ENCODE measurements at places on chromosomes 6 and 20.
A peak's percentile ranks its signal among the peaks of the same experiment; 100 is the strongest.

DNA sequence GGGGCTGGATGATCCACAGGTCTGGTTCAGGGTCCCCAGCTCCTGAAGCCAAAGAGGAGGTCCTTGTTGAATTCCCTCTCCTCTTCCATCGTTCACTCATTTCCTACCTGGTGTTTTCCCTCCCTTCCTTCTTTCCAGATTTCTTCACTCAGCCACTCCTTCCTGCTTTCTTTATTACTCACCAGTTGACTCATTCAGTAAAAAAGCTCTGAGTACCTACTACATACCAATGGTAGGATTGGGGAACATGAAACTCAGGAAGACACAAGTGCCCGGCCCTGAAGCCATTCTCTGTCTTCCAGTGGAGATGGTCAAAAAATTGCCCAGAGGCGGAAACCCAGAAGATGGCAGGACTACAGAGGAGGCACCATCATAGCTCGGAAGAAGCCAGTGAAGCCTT lies 11.9 kb upstream of the NSFL1C start:
- DNase-seq: peak; percentile 42

- no peak for DNase-seq
Observed at GRCh38 chr6:168949981-168950857, 303.4 kb downstream of the THBS2 start.

DNA sequence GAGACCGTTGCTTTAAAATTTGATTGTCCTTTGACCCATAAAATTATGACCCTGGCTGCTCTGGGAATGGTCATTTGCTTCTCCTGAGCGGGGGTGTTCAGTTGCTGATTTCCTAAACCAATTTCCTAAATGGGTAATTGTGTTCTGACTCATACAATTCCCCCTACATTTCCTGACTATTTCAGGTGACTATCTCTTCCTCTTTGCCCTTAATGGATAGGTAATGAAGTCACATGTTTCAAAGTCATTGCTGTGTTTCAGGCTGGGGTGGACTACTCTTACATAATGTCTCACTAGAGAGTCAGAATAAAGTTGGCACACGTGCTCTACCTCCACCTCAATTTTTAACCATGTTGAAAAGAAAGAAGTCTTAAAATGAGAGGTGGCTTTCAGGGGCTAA lies 109.8 kb downstream of the DOK5 start:
- peak; percentile 50 for DNase-seq

DNA sequence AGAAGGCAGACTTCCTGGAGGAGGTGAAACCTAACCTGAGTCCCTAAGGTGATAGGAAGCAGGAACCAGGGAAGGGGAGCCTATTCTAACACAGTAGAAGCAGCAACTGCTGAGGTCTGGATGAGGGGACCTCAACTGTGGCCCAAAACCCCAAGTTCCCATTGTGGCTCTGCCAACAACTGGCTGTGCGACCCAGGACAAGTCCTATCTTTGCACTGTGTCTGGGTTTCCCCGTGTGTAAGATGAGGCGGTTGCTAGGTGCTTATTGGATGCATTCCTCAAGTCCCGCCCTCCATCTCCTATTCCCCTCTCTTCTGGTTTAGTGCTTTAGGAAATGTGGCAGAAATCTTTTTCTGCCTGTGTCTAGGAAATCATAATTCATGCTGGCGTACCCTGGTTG lies 52.2 kb upstream of the TTPAL start:
- no peak for DNase-seq

- DNase-seq: no peak
Observed at GRCh38 chr6:31293343-31293742, 21.5 kb upstream of the HLA-C start.

DNA sequence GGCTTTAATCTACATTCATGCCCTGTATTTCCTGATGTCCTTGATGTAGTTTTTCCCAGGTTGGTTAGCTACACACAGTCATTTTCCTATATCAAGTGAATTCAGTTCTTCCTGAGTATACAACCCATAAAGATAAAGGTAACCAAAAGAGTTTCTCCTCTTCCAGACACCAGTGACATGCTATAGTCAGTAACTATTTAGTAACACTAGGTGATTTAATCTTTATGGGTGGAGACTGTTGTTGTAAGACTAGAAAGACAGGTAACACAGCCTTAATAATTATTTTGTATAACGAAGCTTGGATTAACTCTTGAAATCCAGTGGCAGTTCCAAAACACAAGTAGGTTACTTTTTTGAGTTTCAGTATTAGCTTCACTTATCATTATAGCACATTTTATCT lies 17.6 kb downstream of the MCUR1 start:
- DNase-seq: no peak

GRCh38 chr6:149648148-149649145 lies at the start of gene KATNA1:
Gene KATNA1, minus strand, starts transcription at chr6:149648714. Its CDS starts 10,167 bp downstream, at chr6:149638547.
- peak; percentile 27 for DNase-seq

GRCh38 chr6:30541515-30542403 lies 14.5 kb downstream of the GNL1 start:
- no peak for DNase-seq

- DNase-seq: no peak
Observed at GRCh38 chr6:961407-961960, 268.5 kb upstream of the EXOC2 start.

- DNase-seq: no peak
Observed at GRCh38 chr20:7790189-7790588, 150.1 kb downstream of the HAO1 start.

GRCh38 chr6:108797951-108798669 lies 50.1 kb upstream of the ARMC2 start:
- DNase-seq: peak; percentile 86

- DNase-seq: no peak
Observed at GRCh38 chr20:50895111-50895830, 36.0 kb downstream of the ADNP start.

DNA sequence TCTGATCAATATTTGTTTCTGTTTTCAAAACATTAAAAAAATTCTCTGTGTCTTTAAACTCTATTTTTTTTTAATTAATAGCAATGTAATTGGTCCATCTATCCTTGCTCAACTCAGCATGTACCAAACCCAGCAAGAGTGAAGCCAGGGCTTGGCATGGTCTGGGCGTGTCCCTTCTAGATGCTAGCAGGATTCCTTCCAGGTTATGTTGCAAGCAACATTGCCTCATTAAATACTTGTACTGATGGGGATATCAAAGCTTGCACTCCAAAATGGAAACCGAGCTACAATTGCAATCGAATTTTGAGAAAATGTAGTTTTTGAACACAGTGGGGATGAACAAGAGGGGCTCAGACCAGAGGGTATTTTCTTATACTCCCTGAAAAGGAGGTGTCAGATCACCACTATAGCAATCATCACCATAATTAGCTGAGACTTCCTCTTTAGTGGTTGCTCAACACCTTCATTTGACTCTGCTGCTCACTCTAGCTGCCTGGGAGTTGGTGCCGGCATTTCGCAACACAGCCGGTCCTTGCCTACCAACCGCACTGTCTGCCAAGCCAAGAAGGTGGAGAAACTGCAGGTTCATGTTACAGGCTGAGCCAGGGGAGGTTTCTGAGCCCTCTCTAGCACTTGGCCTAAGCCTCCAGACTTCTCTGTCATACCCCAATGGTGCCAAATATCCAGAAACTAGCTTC lies 67.8 kb upstream of the RALGAPA2 start:
- DNase-seq: peak; percentile 59

- DNase-seq: no peak
Observed at GRCh38 chr6:64908104-64908503, 798.9 kb downstream of the EYS start.

DNA sequence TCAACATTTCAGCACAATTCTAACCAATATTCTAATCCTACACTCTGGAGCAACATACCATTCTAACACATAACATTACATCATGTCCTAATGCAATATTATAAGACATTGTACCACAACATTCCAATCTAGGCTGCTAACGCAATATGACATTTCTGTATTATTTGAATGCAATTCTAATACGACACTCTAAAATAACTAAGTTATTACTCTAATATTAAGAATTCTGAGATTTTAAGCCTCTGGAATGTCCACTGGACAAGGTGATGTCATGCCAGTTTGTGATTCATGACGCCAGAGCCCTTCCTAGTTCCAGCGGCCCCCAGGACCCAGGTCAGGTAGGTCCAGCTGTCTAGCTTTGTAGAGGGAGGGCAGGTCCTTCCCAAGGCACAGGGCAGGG lies 69.7 kb upstream of the SIRPA start:
- DNase-seq: no peak

GRCh38 chr20:22473293-22473692 lies 111.1 kb downstream of the FOXA2 start:
- no peak for DNase-seq

DNA sequence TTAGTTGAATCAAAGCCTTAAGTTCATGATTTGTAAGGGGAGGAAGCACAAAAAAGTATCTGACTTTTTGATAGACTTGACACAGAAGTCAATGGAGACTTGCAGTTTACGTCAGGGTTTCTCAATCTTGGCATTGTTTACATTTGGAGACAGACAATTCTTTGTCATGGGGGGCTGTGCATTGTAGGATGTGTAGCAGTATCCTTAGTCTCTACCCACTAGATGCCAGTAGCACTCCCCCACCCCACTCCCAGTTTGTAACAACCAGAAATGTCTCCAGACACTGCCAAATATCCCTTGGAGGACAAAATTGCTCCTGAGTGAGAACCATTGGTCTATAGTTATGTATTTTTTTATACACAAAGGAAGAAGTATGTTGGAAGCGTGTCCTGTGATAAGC lies 434.1 kb downstream of the RFPL4B start:
- DNase-seq: no peak

DNA sequence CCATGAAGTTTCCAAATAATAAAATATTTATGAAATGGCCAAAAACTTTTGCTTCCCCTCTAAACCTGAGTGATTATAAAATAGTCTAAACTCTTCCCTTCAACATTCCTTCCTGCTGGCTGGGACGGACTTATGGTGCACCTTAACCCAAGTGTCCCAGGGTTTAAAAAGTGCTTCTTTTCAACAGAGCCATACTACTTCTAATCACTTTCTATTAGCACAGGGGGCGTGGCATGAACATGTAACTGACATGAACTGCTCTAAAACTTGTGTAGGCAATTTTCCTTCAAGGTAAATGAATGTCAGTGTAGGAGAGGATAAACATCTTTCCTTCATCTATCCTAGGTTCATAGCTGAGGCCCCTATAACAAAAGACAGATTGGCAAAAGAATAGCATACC lies 163.6 kb upstream of the RIMS1 start:
- DNase-seq: no peak

GRCh38 chr6:5656226-5656625 lies 350.5 kb downstream of the NRN1 start:
- DNase-seq: no peak

GRCh38 chr6:48401016-48401415 lies 290.0 kb upstream of the PTCHD4 start:
- no peak for DNase-seq

GRCh38 chr6:156876302-156876701 lies 99.1 kb downstream of the ARID1B start:
- DNase-seq: no peak

DNA sequence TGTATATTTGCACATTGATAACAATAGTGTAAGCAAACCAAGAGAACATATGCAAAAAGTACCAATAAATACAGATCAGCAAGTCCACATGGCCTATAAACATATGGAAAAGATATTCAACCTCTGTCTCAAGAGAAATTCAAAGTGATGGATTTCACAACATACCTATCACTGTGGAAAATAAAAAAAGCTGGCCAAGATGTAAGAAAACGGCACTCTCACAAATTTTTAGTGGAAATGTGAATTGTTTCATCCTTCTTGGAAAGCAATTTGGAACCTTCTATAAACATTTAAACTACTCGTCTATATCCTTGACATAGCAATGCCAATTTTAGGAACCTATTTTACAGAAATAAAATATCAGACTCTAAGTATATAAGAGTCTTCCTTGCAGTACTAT lies 559.8 kb downstream of the QKI start:
- no peak for DNase-seq

- DNase-seq: no peak
Observed at GRCh38 chr6:127446356-127446755, 12.8 kb downstream of the KIAA0408 start.

- no peak for DNase-seq
Observed at GRCh38 chr6:146315381-146316174, 228.1 kb upstream of the RAB32 start.

- no peak for DNase-seq
Observed at GRCh38 chr6:34806738-34807453, 15.0 kb downstream of the BLTP3A start.

DNA sequence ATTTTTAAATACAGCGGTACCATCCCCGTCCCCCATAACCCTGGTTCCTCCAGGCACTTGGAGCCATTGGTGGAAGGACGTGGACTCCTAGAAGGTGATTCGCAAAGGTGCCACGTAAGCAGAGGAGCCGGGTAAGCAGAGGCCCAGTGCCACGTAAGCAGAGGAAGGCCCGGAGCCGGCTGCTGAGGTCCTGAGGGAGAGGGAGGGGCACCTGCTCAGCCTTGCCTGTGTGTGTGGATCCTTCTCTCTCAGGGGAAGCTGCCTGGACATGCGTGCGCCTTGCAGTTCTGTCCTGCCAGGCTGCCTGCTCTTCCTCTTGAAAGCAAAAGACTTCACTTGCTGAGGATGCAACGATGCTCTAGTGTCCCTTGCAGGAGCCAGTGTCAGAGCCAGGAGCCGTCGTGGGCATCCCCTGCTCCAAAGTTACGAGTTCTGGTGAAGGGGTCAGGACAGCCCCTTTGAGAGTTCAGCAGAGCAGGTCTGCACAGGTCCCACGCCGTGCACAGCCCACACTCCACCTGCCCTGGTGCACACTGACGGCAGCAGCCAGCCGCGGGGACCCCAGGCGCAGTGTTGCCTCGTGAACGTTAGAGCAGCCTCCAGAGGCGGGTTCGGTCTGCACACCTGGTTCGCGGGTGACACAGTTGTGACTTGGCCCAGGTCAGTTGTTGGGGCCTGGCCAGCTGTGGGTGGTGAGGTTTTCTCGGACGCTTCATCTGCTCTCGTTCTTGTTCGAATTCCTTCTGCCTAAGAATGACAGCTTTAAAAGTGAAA lies 1.9 kb upstream of the NKAIN4 start:
- no peak for DNase-seq

GRCh38 chr6:79307321-79308036 lies 73.0 kb upstream of the HMGN3 start:
- DNase-seq: peak; percentile 49

DNA sequence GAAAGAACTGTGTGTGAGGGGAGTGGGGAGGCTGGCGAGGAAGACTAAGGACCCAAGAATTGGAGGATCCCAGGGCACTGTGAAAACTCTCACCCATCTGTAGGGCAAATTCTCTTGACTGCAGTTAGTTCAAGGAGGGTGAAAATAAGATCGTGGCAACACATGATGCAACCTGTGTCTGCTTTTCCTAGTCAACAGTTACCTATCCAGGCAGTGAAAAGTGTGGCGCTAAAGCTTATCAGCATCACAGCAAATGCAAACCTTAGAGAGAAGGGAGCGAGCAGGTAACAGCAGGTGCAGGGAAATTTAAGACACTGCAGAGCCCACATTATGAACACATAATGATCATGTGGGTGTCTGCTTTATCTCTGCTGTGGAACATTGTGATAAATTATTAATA lies 97.7 kb upstream of the SGK1 start:
- no peak for DNase-seq

- DNase-seq: no peak
Observed at GRCh38 chr6:33430334-33430733, 10.5 kb downstream of the SYNGAP1 start.

All from epithelial cell of proximal tubule (primary cell).